RWPE1 (cell line): ENCODE measurements at places on chromosomes 7 and 10.

- no peak for DNase-seq
Observed at GRCh38 chr10:132663666-132664365, 122.1 kb downstream of the NKX6-2 start.

- no peak for DNase-seq
Observed at GRCh38 chr10:52108236-52108635, 205.8 kb upstream of the DKK1 start.

DNA sequence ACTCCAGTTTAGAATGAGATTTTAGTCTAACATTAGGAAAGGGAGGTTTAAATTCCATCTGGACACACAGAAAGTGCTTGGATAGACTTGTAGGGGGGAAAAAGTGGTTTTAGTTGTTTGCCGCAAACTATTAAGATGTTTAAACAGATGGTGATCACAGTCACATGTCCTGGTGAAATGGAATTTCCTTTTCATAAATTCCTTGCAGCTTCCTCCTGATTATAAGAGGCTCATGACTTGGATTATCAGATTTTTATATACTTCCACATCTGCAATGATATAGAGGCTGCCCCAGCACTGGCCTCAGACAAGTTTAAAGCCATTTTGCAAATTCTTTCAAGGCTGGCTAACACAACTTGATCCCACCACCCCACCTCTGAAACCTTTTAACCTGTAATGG is 106.4 kb upstream of the ARMC3 start:
- DNase-seq: no peak

DNA sequence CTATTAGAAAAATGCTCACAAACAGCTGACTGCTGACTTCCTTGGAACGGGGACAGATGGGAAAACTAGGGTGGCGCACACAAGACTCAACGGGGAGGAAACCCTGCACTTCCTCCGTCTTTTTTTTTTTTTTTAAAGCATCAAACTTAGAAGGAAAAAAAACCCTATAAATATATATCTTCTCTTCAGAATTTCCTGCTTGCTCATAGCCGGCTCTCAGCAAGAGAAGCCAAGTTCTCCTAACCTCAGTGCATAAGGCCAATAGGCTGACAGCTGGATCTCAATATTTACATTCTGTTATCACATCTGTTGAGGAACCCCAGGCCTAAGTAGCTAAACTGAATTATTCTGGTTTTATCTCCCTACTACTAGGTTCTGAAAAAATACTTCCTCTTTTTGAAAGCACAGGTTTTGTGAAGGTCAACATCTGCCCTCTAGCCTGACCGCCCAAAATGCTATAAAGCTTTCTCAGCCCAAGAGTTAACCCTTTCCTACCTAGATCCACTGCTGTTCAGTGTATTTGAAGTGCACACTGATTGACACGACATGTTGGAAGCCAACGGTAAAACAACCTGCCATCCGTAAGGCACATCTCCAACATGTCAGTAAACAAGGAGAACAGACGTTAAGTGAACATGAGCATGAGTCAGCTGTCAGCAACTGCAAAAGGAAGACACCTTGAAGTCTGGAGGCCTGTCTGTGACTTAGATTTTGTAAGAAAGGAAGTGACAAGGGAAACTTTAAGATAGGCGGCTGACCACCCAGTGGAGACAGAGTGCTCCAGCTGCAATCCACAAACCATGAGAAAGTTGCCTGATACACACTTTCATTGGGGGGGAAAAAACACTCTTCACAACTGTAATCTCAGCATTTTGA is 83.8 kb downstream of the EBLN1 start:
- no peak for DNase-seq

DNA sequence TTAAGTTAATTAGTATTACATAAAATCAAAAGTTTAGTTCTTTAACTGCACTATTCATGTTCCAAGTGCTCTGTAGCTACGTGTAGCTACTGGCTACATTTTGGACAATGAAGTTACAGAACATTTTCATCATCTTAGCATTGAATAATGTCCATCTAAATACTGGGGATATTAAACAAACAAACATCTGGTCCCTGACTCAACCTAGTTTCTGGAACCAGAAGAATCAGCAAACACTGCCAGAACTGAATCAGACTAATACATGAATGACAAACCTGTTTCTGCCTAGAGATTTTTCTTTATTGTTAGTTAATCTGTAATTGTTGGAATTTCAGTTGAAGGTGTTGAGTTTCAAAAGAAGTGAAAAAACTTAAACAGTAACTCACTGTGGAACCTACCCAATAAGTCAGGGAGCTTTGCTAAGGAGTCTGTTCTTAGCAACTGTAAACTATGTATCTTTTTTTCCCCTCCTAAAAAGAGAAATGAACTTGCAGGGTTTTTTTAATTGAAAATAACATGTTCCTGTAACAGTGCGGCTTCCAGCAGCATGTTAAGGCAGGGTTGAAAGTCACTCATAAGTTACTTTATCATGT is 58.3 kb downstream of the CDK13 start:
- DNase-seq: peak; percentile 12

GRCh38 chr7:146736446-146737190 is 620.0 kb downstream of the CNTNAP2 start:
- no peak for DNase-seq

GRCh38 chr10:92756201-92757065 is 66.7 kb downstream of the HHEX start:
- DNase-seq: no peak

- DNase-seq: no peak
Observed at GRCh38 chr7:137282043-137282442, 61.5 kb downstream of the PTN start.

DNA sequence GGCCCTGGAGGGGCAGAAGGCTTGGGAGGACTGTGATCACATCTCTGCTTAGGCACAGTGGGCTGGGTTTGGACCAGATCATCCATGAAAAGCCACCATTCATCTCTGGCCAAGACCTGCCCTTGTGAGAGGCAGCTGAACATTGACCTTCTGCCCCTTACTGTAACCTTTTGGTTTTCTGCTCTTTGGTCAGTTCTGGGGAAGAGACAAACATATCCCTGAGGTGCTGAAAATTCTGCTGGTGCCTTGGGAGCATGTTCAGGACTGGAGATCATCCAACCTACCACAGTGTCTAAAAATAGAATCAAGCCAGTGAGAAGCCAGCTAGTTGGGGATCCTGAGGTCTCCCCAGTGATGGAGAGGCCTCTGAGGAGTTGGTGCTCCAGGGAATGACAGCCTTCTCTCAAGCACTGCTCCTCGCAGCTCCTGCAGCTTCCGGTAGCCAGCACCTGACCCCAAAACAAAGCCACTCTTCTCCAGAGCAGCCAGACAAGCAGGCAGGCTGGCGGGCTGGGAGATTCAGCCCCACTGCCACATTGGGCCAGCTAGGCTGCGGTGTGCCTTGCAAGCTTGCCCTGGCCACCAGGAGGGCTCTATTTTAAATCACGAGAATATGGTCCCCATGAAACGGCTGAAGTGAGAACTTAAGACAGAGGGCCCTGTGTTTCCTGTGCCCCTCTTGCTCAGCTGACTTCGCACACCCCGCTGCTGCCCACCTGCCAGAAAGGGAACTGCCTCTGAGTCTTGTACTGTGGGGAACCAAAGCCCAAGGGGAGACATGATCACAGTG is 37.8 kb upstream of the UBE2H start:
- no peak for DNase-seq

DNA sequence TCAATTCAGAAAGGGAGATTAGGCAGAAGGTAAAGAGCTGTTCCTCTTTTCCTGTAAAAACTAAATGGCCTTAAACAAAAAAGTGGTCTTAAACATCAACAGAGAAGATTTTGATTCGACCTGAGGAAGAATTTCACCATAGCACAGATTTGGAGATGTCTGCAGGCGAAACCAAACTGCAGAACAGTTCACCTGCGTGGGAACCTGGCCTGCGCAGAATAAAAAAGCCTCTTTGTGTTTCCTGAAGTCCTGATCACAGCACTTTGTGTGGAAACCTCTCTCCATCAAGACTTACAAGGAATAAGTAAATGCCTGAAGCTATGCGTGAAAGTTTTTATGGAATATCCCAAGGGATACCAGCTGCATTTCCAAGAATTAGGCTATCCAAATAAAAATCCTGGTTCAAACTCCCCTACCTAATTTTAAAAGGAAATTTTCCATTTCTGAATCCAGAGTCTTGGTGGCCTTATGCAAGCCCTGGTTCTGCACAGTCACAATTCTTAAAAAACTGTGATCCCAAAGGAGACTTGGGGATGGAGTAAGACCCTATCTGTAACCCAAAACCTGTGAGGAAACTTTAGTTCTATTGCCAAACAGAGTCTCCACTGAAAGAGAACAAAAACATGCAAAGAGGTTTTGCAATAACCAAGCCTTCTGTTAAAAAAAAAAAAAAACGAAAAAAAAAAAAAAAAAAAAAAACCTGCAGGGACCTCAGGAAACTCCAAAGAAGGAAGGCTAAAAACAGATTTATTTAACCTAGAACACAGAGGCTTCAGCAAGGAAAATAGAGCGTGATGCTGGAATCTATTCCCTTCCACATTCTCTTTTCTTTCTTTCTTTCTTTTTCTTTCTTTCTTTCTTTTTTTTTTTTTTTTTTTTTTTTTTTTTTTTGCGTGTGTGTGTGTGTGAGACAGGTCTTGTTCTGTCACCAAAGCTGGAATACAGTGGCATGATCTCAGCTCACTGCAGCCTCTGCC is 10.4 kb downstream of the CALML3 start:
- DNase-seq: no peak

GRCh38 chr7:95190515-95190914 is 133.8 kb downstream of the PON1 start:
- DNase-seq: no peak

DNA sequence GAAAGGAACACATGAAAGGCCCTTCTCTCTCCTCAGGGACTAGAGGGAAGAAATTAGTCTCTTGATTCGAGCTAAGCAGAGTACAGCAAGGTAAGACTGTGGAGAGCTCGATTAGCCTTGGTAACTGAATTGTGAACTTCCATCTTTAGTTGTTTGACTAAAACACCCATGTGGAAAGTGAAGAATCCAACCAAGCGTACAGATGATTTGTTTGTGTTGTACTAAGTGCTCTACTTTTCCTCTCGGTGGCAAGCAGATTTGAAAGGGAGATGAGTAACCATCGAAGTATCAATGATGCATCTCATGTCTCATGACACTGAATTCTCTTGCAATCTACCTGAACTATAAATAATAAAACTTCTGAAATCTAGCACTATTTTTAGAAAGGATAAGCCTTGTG is 80.7 kb downstream of the FZD1 start:
- DNase-seq: no peak
